ENCODE measurements at places on chromosomes 12 and 14.

GRCh38 chr12:65640489-65640901 lies 183.8 kb upstream of the HMGA2 start:
- no peak for DNase-seq

GRCh38 chr12:120118321-120119061 lies 1.9 kb upstream of the RAB35 start:
- peak; percentile 71 for DNase-seq

GRCh38 chr14:50064993-50065392 lies 51.4 kb downstream of the VCPKMT start:
- no peak for DNase-seq

DNA sequence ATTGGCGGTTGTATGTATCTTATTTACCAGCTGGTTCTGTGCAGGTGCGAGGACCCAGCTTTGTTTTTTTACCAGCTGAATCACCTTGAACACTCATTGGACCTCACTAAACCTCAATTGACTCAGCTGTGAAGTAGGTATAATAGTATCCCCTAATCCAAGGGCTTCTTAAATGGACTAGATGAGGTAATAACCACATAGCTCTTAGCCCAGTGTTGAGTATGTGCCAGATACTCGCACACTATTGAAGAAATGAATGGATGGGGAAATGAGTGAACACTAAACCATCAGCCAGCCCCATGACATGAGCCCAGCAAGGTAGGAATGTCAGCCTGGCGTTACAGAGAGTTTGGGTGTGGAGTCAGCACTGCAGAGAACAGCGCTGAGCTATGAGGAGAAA lies 79.7 kb downstream of the RIMBP2 start:
- DNase-seq = no peak

DNA sequence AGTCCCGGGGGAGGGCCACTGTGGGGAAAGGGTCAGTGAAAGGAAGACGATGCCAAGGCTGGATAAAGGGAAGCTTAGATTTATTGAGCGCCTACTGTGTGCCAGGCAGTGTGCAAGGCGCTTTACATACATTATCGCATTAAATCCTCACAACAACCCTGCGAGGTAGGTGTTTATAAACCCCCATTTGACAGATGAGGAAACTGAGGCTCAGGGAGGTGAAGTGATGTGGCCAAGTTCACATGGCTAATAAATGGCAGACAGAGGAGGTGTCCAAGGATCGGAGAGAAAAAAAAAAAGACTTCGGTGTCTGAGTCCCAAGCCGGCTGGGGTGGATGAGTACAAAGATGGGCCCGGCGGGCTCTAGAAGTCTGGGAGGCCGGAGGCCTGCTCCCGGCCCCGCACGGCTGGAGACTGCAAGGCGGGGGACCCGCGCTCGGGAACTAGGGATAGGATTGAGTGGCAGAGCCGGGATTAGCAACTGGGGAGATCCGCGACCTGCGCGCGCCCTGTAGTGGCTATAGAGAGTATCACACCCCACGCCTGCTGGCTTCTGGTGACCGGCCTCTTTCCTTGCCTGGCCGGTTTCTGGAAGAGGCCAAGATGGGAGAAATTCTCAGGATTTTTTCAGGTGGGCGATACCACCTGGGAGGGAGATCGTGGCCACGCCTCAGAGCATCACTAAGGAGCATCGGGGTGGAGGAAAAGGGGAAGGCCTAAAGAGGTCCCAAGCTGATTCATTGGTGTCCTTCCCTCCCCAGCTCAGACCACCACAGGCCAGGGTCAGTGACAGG lies 3.9 kb downstream of the DDN start:
- DNase-seq = peak; percentile 78

GRCh38 chr14:23009939-23010726 lies at the start of gene C14orf93:
C14orf93 (minus strand) TSS chr14:23010143; CDS start chr14:22999023, 11,120 bp downstream.
- peak; percentile 89 for DNase-seq

DNA sequence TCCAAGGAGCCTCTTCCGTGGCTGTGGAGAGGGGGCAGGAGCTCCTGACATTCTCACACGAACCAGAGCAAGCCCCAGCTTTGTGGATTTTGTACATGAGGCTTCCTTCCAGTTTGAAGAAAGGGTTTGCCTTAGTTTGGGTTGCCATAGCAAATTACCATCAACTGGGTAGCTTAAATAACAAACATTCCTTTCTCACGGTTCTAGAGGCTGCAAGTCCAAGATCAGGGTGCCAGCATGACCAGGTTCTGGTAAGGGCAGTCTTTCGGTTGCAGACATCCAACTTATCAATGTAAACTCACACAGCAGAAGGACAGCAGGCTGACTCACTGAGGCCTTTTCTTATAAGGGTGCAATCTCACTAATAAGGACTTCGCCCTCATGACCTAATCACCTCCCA lies 25.9 kb upstream of the STAB2 start:
- no peak for DNase-seq

DNA sequence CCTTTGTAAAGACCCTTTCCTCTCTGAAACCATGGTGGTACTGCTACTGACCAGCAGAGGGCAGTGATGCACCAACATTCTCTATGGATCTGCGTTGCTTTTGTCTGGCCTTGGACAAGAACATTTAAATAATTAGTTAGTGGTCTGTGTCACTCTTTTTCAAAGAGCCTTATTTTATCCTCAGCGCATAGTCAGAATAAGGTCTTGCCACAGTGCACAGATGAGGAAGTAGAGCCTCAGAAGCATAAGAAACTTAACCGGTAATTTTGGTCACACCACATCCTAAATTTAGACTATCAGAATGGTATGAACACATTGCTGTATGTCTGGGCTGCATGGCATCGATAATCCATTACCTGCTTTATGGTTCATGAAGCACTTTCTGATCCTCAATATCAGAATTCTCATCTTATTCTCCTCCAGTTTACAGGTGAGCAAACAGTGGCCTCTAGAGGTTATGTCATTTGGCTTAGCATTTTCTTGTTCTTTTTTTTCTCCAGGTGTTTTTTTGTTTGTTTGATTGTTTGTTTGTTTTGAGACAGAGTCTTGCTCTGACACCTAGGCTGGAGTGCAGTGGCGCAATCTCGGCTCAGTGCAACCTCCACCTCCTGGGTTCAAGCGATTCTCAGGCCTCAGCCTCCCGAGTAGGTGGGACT lies 23.7 kb upstream of the IFT81 start:
- peak; percentile 60 for DNase-seq

Measured in SHP77 (cell line).